Right cardiac atrium (tissue), 5 donors: ENCODE measurements at places on chromosomes 2 and 18.
A peak's percentile ranks its signal among the peaks of the same experiment; 100 is the strongest.

DNA sequence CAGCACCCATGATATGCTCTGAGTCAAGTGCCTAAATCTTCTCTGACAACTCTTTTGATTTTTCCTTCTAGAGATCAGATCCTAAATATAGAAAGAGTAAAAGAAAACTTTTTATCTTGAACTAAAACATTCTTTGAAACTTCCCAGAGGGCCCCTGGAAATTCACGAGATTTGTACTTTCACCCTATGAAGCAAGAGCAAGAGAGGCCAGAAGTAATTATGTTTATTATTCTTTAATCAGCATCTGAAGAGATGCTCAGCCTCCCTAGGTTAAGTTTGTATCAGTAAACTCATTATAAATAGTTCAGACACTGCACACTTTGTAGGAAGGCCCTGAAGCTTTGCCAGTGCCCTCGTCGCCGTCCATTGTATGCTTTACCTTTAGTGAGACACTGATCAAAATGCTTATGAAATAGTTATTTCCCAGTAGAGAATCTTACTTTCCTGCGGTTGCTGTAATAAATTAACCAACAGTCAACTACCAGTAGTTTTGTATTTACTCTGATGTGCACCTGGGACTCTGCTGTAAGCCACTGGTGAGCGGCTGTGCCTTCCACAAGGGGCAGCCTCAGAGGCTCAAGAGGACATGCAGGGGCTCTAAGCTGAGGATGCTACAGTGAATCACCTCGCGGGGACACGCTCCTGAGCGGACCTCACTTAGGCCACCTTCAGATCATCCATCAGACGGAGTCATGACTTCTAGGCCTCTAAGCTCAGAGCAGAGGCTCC lies 71.9 kb downstream of the BIN1 start:
- DNase-seq, result no peak

DNA sequence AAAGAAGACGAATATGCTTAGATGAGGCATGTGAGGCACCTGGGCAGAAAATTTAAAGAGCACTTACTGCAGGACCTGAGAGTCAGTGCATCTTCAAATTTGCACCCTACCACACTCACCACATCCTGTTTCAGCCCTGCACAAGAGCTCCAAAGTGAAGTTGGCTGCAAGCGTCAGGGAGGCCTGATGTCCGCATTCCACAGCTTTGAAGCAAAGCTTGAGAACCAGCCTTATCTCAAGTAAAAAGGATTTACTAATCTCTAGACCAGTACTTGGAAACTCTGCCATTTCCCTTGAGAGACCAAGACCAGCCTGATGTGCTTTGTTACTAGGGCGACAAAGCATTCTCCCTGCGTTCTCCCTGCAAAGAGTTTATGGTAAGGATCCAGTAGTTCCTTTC lies 3.4 kb upstream of the ASNSD1 start:
- peak; percentile 70 for DNase-seq

DNA sequence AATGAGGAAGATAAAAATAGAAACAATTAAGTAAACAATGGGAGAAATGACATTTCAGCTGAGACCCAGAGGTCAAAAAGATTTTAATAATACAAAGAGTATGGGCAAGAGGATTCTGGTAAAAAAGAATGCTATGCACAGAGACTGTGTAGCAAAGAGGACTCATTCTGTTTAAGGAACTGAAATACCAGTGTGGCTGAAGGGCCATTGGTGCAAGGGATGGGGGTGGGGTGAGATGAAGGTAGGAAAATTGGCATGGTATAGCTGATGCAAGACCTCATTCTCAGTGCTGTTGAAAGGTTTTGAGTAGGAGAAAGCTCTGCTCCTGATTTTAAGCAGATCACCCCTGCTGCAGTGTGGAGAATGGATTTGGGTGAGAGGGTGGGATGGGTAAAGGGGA lies 10.8 kb downstream of the GALNT1 start:
- DNase-seq, result no peak

- DNase-seq, result no peak
Observed at GRCh38 chr2:127586136-127586535, 50.7 kb downstream of the MYO7B start.

GRCh38 chr2:232581725-232582124 lies 31.2 kb downstream of the EIF4E2 start:
- no peak for DNase-seq

DNA sequence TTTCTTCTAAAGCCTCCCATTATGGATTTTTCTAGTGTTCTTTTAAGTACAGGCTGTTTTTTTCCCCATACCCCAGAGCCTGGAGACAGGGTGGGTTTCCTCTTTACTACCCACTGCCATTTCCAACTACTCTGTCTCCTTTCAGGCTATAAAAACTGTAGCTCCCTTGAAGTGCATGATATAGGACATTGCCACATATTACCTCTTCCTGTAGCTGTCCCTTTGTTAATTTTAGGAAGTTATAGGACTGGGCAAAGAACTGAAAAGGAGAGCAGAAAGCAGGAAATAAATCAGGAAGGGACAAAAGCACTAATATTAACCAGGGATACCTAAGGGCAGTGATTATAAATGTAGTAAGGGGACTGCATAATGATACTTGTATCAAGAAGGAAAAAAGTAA lies 54.1 kb downstream of the VIL1 start:
- no peak for DNase-seq

- DNase-seq, result no peak
Observed at GRCh38 chr2:64223055-64223454, 78.8 kb upstream of the PELI1 start.

GRCh38 chr2:187543488-187543887 lies 10.7 kb downstream of the TFPI start:
- no peak for DNase-seq

DNA sequence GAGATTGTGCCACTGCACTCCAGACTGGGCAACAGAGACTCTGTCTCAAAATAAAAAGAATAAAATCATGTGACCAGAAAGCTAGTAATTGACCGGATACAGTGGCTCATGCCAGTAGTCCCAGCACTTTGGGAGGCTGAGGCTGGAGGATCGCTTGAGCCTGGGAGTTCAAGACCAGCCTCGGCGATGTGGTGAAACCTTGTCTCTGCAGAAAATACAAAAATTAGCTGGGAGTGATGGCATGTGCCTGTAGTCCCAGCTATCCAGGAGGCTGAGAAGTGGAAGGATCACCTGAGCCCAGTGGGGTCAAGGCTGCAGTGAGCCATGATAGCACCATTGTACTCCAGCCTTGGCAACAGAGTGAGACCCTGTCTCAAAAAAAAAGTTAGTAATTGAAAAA lies 36.8 kb downstream of the COX7A2L start:
- DNase-seq, result no peak

DNA sequence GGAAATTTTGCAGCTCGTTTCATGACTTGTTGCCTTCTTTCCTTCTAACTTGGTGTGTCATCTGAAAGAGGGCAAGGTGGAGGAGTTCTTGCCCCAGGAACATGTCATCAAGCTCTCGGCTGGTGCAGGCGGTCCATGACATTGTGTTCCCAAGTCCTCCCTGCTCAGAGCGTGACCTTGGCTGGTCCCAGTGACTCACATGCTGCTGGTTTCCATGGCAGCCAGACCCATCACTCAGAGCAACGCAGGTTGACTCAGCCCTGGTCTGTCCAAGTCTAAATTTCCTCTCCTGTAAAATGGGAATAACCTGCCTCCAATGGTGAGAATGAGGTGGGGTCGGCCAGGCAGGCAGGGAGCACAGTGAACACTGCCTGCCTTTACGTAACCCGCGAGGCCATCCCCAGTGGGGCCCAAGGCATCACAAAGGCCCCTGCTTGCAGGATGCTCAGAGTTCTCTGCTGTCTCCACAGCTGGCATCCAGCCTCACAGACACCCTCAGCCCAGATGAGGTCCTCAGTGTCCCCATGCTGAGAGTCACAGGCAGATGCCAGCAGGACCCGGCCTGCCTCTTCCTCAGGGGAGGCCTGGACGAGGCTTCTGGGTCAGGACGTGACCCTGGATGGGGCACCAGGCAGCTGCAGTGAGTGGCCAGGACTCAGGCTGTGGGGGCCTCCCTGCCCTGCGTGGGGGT lies 143.7 kb downstream of the TPO start:
- peak; percentile 54 for DNase-seq

DNA sequence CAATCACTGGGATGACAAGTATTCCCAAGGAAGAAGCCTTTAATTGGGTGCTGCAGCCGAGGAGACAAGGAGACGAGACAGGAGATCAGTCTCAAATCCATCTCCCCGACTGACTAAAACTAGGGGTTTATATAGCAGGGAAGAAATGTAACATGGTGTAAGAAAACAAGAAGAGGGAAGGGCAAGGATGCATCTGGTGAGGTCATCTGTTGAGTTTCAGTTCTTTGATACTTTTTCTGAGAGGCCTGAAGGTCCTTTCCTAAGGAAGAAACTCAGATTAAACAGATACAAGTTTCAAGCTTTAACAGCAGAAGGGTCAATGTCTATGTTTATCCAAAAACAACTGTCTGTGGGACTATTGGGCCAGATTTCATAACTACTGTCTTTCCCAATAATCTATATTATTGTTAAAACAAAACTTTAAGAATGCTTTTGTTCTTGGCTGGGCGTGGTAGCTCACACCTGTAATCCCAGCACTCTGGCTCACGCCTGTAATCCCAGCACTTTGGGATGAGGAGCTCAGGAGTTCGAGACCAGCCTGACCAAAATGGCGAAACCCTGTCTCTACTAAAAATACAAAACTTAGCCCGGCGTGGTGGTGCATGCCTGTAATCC lies 2.5 kb upstream of the PDCL3 start:
- no peak for DNase-seq
